HT1080 (cell line): ENCODE measurements at places on chromosomes 3 and 15. TPM values are rescaled to one million over a fixed set of nuclear protein-coding genes. Genes with fewer than 3 reads are reported as not detected.

DNA sequence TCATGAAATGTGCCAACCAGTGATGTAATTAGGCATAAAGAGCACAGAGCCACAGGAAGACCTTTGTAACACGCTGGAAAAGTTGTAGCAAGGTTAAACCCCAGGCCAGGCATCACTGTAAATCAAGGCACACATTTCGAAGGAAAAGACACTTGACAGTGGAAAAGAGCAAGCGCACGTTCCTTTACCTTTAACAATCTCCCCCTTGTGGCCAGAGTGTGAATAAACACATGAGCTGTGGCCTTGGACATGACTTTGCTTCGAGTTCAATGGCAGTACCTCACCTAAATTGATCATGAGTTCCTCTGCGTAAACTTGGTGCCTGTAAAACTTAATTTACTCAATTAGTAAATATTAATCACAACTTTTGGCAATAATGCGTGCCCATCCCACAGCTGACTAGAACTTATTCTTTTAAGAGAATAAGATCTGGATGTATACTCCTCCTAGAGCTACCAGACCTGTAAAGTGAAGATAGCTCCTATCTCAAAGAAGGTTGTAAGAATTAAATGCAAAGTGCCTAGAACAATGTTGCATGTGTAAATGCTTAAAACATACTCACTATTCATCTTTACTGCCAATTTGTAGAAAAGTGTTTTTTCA, 757.0 kb upstream of the NECTIN3 start:
- DNase-seq, result peak; percentile 52

- DNase-seq, result no peak
These were observed 43.8 kb upstream of the SLCO2A1 start for GRCh38 chr3:134073583-134073945.

- no peak for DNase-seq
These were observed 1.9 kb downstream of the CHST2 start for GRCh38 chr3:143121241-143122088.

Gene EPHB3
- total RNA-seq, result 0.94 and 1.00 TPM in 2 replicates

GRCh38 chr15:56934269-56934668, 15.8 kb downstream of the TCF12 start:
- DNase-seq, result peak; percentile 31

Gene PGBD4
- 2.9 and 3.0 TPM in 2 replicates for total RNA-seq

DNA sequence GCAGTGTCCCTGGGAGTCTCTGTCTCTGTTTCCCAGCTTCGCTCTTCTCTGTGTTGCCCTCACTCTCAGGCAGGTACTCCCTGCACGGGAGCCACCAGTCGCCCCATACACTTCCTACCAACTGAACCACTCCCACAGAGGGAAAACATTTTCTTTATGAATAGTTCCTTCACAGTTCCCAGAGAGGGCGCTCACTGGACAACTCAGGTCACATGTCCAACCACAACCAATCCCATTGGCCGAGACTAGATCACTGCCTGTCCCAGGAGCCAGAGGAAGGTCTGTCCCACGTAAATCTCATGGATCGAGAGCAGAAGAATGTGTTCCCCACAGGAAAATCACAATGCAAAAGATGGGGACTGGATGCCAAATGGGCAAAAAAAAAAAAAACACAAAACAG, 26.1 kb downstream of the GRK7 start:
- peak; percentile 40 for DNase-seq

Gene GPR149
- not detected in 2 replicates for total RNA-seq

DNA sequence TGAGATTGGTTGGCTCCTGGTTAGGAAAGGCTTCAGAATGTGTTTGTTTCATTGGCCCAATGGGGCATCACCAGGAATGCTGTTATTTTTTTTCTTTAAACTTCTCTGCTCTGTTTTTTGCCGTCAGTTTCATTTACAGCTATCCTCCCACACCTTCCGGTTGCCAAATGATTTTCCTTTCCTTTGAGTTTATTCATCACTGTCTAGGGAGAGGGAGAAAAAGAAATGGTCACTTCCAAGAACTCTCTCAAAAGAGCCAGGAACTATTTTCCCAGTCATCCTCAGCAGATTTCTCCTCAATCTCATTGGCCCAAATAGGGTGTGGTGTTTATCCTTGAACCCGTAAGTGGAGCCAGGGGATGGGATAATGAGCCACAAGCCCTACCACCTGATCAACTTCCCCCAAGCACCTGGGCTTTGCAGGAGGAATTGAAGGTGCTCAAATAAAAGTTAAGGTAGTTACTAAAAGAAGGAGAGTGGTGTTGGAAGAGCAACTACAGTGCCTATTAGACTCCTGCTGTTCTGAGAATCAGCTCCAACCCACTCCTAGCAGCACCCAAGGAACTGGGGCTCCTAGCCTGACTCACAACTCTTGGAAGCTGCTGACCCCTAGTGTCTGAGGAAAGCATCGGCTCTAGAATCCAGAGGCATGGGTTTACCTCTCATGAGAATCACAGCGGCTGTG, 183.8 kb upstream of the IL12A start:
- DNase-seq, result peak; percentile 83

Gene IL12A
- total RNA-seq, result 18.8 and 27.1 TPM in 2 replicates

DNA sequence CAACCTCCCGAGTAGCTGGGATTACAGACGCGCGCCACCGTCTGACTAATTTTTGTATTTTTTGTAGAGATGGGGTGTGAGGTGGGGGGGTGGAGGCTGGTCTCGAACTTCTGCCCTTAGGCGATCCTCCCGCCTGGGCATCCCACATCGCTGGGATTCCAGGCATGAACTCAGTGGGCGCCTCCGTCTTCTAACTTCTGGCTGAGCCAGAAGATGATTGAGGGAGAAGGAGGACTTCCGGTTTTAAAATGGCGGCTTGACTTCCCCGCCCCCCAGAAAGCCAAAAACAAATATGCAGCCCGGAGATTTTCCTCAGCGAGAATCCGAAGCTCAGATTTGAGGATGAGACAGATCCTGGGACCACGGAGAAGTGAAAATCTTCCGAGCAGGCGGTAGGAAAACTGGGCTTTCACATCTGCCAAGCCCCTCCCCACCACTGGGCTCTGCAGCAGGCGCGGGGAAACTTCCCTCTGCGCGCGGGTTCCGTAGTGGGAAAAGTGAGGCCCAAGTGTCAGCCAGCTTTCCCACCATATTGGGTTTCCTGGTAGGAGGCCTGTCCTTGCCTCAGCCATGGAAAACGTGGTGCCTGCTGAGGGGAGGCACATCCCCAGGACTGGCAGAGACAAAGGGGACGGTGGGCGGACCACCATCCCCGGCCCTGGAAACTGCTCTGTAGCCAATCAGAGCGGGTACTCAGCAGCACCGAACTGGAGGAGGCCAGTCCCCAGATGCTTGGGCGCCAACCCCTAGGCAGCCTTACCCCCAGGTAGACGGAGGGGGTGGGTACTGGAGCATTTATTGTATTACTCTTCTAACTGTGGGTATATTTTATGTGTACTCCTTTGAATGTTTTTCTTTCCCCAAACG, 17.3 kb downstream of the CHST14 start:
- no peak for DNase-seq

- DNase-seq, result no peak
These were observed 100.0 kb downstream of the MME start for GRCh38 chr3:155179966-155180757.

DNA sequence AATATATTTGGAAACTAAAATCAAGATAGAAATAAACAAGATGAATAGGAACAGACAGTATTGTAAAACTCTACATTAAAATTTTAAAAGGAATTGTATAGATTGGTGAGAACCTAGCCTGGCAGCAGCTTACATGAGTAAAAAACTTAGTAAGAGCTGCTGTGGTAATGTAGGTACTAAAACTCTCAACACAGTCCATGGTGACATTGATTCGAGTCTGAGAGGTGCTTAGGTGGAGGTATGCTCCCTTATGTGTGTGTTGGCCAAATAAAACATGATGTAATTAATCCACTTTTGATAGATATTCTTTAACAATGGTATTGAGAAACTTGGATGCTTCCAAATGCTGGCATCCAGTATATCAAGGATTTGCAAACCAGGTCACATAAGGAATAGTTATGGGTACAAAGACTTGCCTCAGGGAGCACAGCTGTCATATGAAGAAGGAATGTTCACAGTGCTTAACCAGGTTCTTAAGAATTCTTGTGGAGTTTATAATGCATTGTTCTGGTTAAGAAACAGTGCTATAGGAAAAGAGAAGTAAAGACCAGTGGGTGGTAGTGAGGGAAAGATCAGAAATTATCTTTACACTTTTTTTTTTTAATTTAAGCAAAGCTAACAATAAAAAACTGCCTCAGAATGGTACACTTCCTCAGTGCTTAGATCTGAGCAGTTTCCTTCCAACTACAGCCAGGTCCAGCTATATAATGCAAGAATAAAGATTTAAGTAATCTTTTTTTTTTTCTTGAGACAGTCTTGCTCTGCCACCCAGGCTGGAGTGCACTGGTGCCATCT, 24.6 kb upstream of the IL20RB start:
- DNase-seq, result no peak

Gene CACNA2D3
- 0.14 TPM in 1 of 2 replicates, not detected in the other for total RNA-seq

DNA sequence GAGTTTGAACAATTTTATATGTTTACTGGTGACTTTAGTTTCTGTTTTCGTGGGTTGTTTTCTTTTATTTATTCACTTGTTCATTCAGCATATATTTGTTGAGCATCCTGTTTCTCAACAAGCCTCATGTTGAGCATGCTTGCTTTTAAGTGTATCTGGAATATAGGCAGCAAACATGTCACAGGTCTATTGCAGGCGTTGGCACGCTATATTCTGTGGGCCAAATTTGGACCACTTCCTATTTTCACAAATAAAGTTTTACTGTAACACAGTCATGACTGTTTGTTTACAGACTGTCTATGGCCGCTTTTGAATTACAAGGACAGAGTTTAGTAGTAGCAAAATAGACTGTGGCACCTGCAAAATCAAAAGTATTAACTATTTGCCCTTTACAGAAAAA, 89.6 kb downstream of the THRB start:
- no peak for DNase-seq

GRCh38 chr3:124424396-124424795, 305.9 kb upstream of the UMPS start:
- DNase-seq, result no peak

DNA sequence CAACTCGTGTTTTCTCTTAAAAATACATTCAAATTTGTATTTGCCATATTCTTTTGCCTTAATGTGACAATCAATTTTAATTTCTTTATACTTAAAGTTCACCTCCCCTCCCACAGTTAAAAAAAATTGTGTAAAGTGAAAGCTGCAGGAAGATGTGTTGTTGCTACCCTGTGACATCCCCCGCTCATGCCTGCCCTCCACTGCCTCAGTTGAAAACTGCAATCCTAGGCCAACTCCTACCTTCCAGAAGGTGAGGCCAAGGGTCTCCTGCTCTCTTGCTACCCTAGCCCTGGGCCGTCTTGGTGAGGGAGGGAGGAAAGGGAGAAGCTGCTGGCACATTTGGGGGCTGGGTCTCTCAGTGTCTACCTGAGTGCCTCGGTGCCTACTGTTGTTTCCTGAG, 57.0 kb upstream of the CMTM7 start:
- peak; percentile 40 for DNase-seq

DNA sequence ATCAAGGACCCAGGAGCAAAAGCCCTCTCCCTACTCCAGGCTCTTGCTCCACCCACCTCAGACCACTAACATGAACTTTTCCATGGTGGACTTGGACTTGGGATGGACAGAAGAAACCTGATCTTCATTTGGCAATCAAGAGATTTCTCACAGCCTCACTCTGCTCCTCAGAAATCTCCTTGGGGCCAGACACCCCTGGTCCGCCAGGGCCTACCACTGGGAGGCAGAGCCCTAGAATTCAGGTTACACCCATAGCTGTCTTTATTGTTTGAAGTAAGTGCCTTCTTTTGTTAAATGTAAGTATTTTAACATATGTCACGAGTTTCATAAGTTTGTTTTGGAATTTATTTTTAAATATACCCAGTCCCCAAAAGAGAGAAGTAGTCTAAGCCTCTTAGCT, 13.2 kb downstream of the SHF start:
- no peak for DNase-seq

Gene COL7A1
- total RNA-seq, result 3.1 and 4.2 TPM in 2 replicates

GRCh38 chr3:139288266-139288821, 55.5 kb upstream of the MRPS22 start:
- DNase-seq, result peak; percentile 46

DNA sequence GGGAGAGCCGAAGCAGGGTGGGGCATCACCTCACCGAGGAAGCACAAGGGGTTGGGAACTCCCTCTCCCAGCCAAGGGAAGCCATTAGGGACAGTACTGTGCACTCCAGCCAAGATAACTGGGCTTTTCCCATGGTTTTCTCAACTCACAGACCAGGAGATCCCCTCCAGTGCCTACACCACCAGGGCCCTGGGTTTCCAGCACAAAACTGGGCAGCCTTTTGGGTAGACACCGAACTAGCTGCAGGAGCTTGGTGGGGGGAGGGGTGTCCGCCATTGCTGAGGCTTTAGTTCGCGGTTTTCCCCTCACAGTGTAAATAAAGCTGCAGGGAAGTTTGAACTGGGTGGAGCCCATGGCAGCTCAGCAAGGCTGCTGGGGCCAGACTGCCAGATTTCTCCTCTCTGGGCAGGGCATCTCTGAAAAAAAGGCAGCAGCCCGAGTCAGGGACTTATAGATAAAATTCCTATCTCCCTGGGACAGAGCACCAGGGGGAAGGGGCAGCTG, 129.6 kb upstream of the LMCD1 start:
- no peak for DNase-seq

Gene NEK10
- 0.47 and 1.0 TPM in 2 replicates for total RNA-seq

GRCh38 chr15:56699743-56700142, 33.6 kb downstream of the ZNF280D start:
- no peak for DNase-seq

DNA sequence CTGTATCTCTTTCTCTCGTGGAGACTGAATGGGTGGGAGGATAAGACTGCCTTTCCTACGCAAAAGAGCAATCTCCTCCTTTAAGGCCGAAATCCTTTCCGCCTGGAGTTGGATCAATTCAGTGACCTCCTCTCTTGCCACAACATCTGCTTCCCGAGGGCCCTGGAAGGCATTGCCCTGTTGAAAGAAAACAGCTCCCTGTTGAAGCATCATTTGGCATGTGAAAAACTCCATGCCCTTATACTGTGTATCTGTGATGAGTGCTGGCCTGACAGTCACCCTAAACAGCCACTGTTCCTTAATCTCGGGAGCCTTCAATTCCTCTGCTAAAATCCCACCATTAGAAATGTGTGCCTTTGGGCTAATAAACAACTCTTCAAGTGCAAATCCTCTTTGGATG, 80.2 kb downstream of the BOC start:
- no peak for DNase-seq

Gene LACTB
- total RNA-seq, result 17.8 and 18.6 TPM in 2 replicates

DNA sequence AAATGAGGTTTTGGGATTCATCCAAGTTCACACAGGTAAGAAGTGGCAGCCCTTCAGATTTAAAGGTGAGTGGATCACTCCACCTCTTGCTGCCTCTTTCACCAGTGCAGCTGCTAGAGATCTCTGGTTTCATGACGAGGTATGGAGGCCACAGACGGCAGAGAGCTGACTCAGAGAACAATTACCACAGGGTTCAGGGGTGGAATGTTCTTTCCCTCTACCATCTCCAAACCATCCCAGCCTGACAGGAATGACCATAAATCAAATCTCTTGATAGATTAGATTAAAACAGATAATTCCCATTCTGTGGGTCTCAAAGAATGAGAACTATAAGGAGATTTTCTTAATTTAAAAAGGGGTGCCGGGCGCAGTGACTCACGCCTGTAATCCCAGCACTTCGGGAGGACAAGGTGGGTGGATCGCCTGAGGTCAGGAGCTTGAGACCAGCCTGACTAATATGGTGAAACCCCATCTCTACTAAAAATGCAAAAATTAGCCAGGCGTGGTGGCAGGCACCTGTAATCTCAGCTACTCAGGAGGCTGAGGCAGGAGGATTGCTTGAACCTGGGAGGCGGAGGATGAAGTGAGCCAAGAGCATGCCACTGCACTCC, 174.2 kb upstream of the ATP11B start:
- DNase-seq, result peak; percentile 88
